Left ventricle myocardium inferior (tissue), 1 donor: ENCODE measurements at places on chromosomes 6 and 20. TPM values are rescaled to one million over a fixed set of nuclear protein-coding genes. Genes with fewer than 3 reads are reported as not detected.

DNA sequence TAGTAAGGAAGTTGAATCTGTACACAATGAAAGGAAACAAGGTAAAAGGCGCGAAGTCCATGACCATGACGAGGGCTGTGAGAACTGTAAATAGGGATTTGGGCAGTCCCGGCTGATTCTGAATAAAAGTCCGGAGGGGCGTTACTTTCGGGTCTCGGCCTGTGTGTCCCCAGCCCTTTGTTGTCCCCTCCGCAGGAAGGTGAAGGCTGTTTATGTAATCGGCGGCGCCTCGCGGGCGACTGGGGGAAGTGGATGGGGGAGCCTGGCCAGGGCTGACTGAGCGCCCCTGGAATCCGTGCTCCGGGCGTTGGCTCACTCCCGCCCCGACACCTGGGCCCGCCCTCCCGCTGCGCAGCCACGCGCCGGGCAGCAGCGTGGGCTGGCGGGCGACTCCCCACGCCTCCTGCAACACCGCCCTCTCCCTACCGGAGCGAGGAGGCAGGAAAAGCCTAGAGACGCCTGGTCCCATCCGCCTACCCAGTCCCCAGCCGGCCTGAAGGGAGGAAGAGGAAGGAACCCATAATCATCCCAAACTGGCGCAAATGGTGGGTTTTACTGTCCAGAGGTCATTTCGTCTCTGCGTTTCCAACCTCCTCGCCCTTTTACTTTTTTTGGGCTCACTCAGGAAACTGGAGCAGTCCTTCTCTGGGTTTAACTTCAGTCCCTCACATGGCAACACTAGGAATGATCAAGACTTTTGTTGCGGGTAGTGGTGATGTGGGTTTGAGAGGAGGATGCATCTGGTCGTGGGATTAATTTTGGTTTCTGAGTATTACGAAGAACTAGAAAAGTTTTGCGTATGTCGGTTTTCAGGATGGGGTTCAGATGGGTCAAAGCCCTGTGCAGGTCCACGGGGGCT is 12.1 kb downstream of the TRIM31 start:
- H3K27me3 ChIP-seq = peaks cover 69% of the 10 kb centered on the region
- peaks cover 36% of the 10 kb centered on the region for H3K4me1 ChIP-seq
- peak overlapping the region; percentile 65 for H3K4me3 ChIP-seq
- peak overlapping the region; percentile 76 for H3K27ac ChIP-seq
- peak; percentile 19 for DNase-seq
- H3K36me3 ChIP-seq = no peaks in the 10 kb centered on the region

Gene SCRT2
- total RNA-seq = not detected

Gene LTB
- total RNA-seq = 0.25 TPM

Gene TINAG
- 0.41 TPM for total RNA-seq

- no peak for DNase-seq
- peaks cover 27% of the 10 kb centered on the region for H3K4me1 ChIP-seq
- H3K4me3 ChIP-seq = no peak overlapping the region
- no peaks in the 10 kb centered on the region for H3K36me3 ChIP-seq
These were observed 508.9 kb upstream of the SULF2 start for GRCh38 chr20:48294196-48294595.

Gene AIF1
- 15.2 TPM for total RNA-seq

Gene BFSP1
- 0.66 TPM for total RNA-seq

DNA sequence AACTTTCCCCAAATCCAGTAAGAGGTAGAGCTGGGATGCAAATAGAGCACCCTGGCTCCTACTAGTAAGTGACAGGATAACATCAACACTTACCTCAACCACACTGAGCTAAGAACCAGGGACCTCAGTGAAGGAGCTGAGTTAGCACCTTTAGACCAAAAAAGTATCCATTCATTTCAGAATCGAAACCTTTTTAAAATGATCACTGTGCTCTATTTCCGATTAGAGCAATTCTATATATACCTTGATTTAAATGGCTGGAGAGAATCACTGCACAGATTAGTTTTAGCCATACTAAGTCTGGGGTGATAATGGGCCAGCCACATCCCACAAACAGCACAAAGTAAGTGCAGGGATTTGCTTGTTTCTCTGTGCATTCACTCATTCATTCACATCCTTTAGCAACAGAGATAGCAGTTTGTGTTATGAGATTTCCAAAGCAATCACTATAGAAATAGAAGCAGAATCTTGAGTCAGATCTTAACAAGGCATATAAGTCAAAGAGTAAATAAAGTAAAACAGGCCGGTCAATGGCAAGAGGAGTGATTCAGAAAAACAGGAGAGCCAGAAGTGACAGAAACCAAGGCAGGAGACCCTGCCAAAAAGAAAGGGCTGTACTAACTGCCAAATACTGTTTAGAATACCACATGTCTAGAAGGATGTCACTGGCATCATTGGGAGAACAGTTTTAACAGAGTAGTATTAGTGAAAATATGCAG is 136.3 kb downstream of the KIF13A start:
- DNase-seq = no peak
- H3K27me3 ChIP-seq = no peaks in the 10 kb centered on the region
- H3K4me1 ChIP-seq = peaks cover 12% of the 10 kb centered on the region

Gene SLC52A3
- 2.3 TPM for total RNA-seq

Gene PACRG
- total RNA-seq = 10.5 TPM

- DNase-seq = no peak
- no peaks in the 10 kb centered on the region for H3K36me3 ChIP-seq
- peak overlapping the region; percentile 32 for H3K27ac ChIP-seq
- H3K27me3 ChIP-seq = no peaks in the 10 kb centered on the region
These were observed 348.4 kb downstream of the TPBG start for GRCh38 chr6:82711971-82712370.

Gene MRPL18
- 60.2 TPM for total RNA-seq

DNA sequence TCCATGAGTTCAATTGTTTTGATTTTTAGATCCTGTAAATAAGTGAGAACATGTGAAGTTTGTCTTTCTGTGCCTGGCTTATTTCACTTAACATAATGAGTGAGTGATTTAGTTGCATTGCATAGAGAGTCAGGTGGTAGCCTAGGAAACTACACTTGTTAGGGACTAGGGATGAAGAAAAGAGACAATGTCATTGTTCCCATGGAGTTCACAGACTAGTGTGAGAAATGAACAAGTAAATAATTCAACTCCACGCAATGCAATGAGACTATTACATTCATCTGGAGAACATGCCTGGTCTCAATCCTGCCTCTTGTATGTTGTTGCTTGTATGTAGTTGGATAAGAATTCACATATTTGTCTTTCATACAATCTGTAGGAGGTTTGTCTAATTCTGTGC is 76.3 kb upstream of the B3GAT2 start:
- H3K27me3 ChIP-seq = no peaks in the 10 kb centered on the region
- H3K27ac ChIP-seq = no peak overlapping the region
- DNase-seq = no peak
- no peaks in the 10 kb centered on the region for H3K36me3 ChIP-seq
- no peaks in the 10 kb centered on the region for H3K4me1 ChIP-seq
- H3K4me3 ChIP-seq = no peak overlapping the region

GRCh38 chr20:46343348-46343974 is 35.2 kb upstream of the CDH22 start:
- DNase-seq = no peak
- peak overlapping the region; percentile 36 for H3K4me3 ChIP-seq
- H3K27ac ChIP-seq = no peak overlapping the region
- no peaks in the 10 kb centered on the region for H3K36me3 ChIP-seq

Gene THEMIS
- total RNA-seq = 0.22 TPM

DNA sequence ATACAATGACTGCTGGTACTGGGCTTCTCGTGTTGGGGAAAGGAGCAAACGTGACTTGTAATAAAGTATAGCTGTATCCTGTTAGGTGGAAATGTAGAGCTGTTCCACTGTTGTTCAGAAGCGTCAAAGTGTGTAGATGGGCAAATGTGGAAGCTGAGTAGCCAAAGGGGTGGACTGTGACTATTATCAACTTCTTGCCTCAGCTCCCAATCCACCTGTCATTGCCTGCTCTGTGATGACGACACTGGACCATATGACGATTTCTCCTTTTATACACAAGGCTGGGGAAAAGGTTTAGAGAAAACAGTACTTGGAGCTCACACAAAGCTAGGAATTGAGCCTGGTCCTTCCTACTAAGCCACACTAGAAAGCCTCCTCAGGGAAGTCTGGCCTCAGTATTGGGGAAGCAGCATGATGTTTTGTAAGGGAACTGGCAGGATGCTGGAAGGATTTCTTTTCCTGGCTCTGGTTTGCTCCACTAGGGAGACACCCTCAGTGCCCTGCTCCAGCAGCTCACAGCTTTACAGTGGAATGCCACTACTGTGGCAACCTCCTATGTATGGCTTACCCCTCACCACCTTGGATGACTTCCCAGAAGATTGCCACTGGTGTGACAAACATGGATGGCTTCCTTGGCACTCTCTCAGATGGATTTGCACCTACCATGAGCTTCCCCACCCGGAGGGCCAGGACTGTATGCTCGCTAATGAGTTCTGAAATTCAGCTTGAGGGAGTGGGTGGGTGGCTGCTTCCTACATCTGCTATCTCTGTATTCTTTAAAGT is 20.0 kb downstream of the CD164 start:
- no peak overlapping the region for H3K27ac ChIP-seq
- H3K4me3 ChIP-seq = no peak overlapping the region
- peaks cover 80% of the 10 kb centered on the region for H3K36me3 ChIP-seq
- no peak for DNase-seq

- no peak for DNase-seq
- H3K27ac ChIP-seq = no peak overlapping the region
- H3K4me3 ChIP-seq = no peak overlapping the region
- H3K4me1 ChIP-seq = no peaks in the 10 kb centered on the region
- H3K36me3 ChIP-seq = no peaks in the 10 kb centered on the region
- H3K27me3 ChIP-seq = no peaks in the 10 kb centered on the region
These were observed 577.0 kb downstream of the CDH26 start for GRCh38 chr20:60535211-60535610.

Gene NR2E1
- not detected for total RNA-seq

Gene C6orf58
- total RNA-seq = not detected

GRCh38 chr20:57292611-57293010 is 26.2 kb upstream of the BMP7 start:
- H3K4me1 ChIP-seq = peaks cover 6% of the 10 kb centered on the region
- no peak overlapping the region for H3K4me3 ChIP-seq
- H3K36me3 ChIP-seq = no peaks in the 10 kb centered on the region
- no peak for DNase-seq

Gene USP49
- 0.71 TPM for total RNA-seq

DNA sequence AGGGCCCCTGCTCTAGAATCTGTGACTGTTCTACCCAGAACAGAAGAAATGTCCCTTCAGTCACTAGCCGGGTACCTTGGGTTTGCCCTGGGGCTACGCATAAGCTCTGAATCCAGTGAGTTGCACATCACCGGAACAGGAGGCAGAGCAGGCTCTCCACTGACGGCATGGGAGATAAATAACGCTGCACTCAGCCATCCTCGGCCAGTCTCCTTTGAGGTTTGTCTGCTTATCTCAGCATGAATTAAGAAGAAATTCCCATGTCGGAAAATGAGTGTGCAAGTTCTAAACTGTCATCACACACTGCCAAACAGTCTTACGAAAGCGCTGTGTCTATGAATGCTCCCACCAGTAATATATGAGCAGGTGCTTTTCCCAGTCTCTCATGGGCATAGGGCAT is 90.8 kb downstream of the FAM50B start:
- peaks cover 23% of the 10 kb centered on the region for H3K27me3 ChIP-seq
- no peaks in the 10 kb centered on the region for H3K36me3 ChIP-seq
- DNase-seq = no peak
- H3K4me1 ChIP-seq = no peaks in the 10 kb centered on the region
- no peak overlapping the region for H3K27ac ChIP-seq
- H3K4me3 ChIP-seq = no peak overlapping the region

- no peaks in the 10 kb centered on the region for H3K27me3 ChIP-seq
- no peaks in the 10 kb centered on the region for H3K4me1 ChIP-seq
- no peaks in the 10 kb centered on the region for H3K36me3 ChIP-seq
- no peak overlapping the region for H3K4me3 ChIP-seq
- H3K27ac ChIP-seq = no peak overlapping the region
- DNase-seq = no peak
These were observed 20.4 kb upstream of the RAB23 start for GRCh38 chr6:57242505-57242904.

Gene UBD
- not detected for total RNA-seq

Gene ZNF334
- 0.71 TPM for total RNA-seq

GRCh38 chr20:47379433-47380150 is 23.1 kb upstream of the ZMYND8 start:
- H3K36me3 ChIP-seq = no peaks in the 10 kb centered on the region
- no peak for DNase-seq
- no peak overlapping the region for H3K27ac ChIP-seq
- no peak overlapping the region for H3K4me3 ChIP-seq
- no peaks in the 10 kb centered on the region for H3K27me3 ChIP-seq
- peaks cover 19% of the 10 kb centered on the region for H3K4me1 ChIP-seq

Gene CD109
- total RNA-seq = 9.1 TPM

GRCh38 chr20:41048461-41049301 is 20.1 kb downstream of the TOP1 start:
- H3K36me3 ChIP-seq = no peaks in the 10 kb centered on the region
- DNase-seq = no peak
- peak overlapping the region; percentile 53 for H3K4me3 ChIP-seq
- H3K4me1 ChIP-seq = peaks cover 100% of the 10 kb centered on the region
- H3K27me3 ChIP-seq = no peaks in the 10 kb centered on the region

GRCh38 chr6:146339716-146340115 is 203.9 kb upstream of the RAB32 start:
- no peak overlapping the region for H3K4me3 ChIP-seq
- no peaks in the 10 kb centered on the region for H3K27me3 ChIP-seq
- H3K27ac ChIP-seq = no peak overlapping the region
- no peaks in the 10 kb centered on the region for H3K4me1 ChIP-seq
- H3K36me3 ChIP-seq = no peaks in the 10 kb centered on the region
- DNase-seq = no peak

DNA sequence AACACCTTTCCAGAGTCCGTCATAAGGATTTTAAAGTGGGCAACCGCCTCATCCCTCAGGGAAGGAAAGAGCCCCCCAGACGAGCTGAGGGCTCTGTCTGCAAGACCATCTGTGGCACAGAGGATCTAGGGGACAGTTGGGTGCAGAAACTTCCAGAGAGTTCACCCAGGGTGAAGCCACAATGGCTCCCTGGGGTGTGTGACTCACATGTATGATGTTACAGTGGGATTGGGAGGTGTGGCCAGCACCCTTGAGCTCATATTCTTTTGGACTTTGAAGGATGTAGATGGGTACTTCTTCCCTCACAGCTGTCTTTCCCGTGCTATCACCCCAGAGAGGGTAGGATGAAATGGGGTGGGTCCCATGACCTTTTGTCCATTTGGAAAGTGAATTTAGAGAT is 95.5 kb downstream of the NCR2 start:
- no peaks in the 10 kb centered on the region for H3K36me3 ChIP-seq
- peaks cover 36% of the 10 kb centered on the region for H3K27me3 ChIP-seq
- H3K4me3 ChIP-seq = no peak overlapping the region
- H3K27ac ChIP-seq = no peak overlapping the region
- DNase-seq = no peak

- H3K4me1 ChIP-seq = peaks cover 12% of the 10 kb centered on the region
- no peak overlapping the region for H3K4me3 ChIP-seq
- no peaks in the 10 kb centered on the region for H3K27me3 ChIP-seq
- no peaks in the 10 kb centered on the region for H3K36me3 ChIP-seq
- no peak overlapping the region for H3K27ac ChIP-seq
These were observed 50.5 kb downstream of the CPNE5 start for GRCh38 chr6:36788768-36789167.
